Mucosa of descending colon (tissue), 3 donors: ENCODE measurements at places on chromosomes 3 and 15. TPM values are rescaled to one million over a fixed set of nuclear protein-coding genes. Genes with fewer than 3 reads are reported as not detected.

DNA sequence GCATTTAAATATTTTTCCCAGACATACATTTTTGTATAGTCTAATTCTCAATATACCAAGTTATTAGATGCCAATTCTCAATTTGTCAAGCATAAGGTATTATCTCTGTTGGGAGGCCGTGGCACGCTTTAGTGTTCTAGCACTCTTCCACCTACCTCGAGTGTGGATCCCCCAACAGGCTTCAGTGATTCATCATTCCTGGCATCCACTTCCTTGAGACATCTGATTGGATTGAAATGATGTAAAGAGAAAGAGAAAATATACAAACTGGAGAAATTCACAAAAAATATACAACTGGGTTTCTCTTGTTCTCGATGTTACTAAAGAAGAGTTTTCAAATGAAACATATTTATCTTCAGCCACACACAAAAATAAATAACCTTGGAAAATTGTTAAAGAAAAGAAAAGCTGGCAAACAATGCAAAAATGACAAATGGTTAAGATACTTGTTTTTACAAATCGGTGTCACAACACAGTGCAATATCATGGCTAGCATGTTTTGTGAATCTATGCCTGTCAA, 218.0 kb upstream of the CDIN1 start:
- DNase-seq: no peak

DNA sequence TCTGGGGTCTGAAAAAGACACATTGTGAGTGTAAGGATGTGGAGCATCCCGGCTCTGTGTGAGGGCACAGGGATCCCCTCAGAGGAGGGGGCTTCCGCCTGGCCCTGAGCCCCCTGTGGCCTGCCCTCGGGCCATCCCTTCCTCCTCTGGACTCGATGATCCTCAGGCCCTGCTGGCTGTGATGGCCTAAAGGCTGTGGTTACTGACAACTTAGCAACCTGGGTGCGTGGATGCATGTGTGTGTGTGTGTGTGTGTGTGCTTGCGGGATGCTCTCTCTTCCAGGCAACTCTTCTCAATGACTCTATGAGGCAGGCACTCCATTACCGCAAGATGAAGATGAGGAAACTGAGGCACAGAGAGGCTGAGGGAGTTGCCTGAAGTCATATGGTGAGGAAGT, 66.0 kb downstream of the ASB7 start:
- DNase-seq: no peak

GRCh38 chr15:25568751-25569150, 129.9 kb upstream of the UBE3A start:
- no peak for DNase-seq

DNA sequence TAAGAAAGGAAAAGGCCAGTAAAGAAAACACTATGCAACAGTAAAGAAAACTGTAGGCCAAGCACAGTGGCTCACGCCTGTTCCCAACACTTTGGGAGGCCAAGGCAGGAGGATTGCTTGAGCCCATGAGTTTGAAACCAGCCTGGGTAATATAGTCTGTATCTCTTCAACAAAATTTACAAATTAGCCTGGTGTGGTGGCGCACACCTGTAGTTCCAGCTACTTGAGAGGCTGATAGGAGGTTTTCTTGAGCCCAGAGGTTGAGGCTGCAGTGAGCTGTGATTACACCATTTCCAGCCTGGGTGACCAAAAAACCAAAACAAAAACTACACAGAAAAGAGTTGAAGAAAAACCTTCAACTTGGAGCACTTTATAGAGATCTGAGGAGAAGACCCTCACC, 31.8 kb downstream of the DAG1 start:
- DNase-seq: no peak

ROPN1 gene
- total RNA-seq: 0.41 TPM
